ENCODE measurements at places on chromosomes 12 and 14.

- no peak for DNase-seq
Observed at GRCh38 chr14:68911594-68912227, 67.4 kb downstream of the ACTN1 start.

DNA sequence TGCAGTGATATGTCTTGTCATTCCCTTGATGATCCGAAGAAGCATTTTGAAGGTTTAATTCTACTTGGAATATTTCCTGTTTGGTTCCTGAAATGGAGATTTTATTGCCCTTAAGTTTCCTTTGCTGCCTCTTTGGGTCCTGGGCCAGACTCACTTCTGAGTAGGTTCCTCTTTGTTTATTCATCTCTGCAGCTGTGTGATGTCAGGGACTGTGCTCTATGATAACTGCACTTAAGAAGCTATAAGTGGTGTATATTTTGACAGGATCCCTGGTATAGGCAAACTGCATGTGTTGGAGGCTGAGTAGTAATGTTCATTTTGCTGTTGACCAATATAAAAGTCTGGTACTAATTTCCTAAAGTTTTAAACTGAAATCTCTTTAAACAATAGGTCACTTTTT, at the start of gene KLRC4:
KLRC4 (minus strand) TSS at position 366 of the 400 bp plus-strand sequence; CDS start at position 184, 182 bp downstream.
- DNase-seq: no peak

DNA sequence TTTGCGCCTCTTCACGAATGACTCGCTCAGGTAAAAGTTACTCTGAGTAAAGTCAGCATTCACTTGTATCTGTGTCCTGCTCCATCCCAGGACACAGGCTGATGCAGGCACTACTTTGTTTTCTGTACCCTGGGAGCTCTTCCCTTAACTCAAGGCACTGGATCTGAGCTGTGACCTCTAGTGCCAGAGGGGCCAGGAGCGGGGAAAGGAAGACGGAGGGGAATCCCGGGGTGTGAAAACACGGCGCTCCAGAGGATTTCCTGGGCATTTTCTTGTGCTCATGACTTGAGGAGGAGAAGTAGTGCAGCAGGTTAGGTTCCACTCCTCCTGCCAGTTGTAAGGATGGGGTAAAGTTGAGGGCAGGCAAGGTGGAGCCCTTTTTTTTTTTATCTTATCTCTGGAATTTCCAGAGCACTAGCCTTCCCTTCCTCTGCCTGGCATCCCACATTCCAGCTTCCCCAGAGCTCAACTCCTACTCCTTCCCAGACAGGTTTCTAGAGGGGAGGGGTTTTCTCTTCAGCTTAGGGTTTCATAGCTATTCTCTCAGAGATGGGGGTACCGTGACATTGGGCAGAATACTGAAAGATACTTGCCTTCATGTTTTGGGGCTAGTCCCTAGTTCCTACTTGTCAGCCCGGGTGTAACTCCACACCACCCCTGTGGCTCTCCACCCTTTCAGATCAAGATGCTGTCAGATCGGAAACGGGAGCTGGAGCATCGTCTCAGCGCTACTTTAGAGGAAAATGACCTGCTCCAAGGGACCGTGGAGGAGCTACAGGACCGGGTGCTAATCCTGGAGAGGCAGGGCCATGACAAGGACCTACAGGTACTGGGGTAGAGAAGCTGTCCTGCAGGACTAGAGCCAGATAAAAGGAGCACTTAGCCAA, 52.3 kb downstream of the RAB35 start:
- no peak for DNase-seq

GRCh38 chr12:25824734-25825133, 133.7 kb upstream of the RASSF8 start:
- DNase-seq: no peak

GRCh38 chr12:102023343-102023930, 38.4 kb downstream of the WASHC3 start:
- no peak for DNase-seq

GRCh38 chr14:103581954-103582703, 19.4 kb downstream of the COA8 start:
- no peak for DNase-seq

DNA sequence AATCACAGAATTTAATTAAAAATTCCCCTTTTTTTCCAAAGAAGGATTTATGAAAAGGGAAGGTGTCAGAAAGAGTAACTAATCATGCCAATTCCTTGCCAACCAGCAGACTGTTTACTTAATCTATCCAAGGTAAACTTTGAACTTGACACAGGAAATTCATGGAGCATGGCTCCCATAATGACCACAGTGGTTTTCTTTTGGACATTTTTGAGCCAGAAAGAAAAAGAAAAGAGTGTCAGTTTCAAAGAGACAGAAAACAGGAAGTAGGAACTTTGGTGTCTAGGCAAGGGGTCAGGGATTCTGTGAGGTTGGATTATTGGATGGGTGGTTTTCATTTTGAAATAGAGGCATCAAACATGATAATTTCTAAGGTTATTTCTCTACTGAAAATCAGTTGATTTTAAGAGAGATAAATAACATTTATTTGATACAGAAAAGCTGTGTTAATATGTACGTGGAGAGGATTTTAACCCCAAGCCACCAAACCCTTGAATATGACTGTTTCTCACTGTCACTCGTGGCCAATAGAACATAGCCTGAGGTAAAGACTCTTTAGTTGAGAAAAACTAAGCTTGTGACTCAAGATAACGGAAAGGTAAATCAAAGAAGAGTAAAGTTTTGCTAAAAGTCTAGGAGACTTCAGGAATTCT, 196.1 kb downstream of the TTC6 start:
- DNase-seq: no peak

- DNase-seq: no peak
Observed at GRCh38 chr12:119263466-119263865, 71.1 kb upstream of the CCDC60 start.

- no peak for DNase-seq
Observed at GRCh38 chr12:46160981-46161690, 107.7 kb downstream of the SLC38A1 start.

DNA sequence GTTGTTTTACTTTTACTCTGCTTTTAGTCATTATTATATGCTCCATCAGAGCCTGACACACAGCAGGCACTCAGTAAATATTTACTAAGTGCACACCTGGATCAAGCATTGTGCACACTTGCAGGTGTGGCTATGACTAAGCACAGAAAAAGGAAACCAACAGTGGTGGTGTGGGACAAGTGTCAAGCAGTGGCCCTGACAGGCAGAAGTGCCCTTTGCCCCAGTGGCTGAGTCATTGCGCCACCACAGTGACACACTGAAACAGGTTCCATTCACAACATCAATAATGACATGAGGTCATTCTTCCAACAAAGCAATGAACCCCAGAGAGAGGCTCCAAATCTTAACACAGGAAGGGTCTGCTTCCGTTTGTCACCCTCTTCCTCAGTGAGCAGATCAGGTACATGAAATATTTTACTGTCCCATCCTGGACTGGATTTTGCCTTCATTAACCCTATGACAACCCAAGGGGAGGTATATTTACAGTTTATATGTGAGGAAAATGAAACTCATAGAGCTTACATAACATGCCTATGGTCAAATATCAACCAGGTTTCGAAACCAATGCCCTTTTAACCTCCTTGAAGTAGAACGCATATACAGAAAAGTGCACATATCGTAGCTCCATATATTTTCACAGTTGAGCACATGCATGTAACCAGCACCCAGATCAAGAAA, 82.6 kb upstream of the GTF2A1 start:
- peak; percentile 41 for DNase-seq

DNA sequence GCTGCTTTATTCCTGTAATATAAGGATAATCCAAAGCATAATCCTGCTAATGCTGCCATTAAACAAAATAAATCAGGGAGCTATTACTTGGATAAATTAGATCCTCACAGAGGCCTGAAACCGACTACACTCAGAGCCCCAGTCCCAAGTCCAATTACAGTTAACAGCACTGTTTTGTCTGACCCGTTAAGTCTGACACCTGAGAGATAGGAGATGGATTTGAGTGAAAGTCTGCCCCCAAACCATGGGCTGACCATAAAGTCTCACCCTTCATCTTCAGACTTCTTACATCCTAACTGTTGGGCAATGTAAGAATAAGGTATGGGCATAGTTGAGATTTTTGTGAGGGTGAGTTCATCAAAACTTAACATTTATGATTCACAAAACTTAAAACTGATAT, 181.7 kb downstream of the PLCZ1 start:
- DNase-seq: no peak

- no peak for DNase-seq
Observed at GRCh38 chr14:90894241-90894640, 78.0 kb upstream of the TTC7B start.

DNA sequence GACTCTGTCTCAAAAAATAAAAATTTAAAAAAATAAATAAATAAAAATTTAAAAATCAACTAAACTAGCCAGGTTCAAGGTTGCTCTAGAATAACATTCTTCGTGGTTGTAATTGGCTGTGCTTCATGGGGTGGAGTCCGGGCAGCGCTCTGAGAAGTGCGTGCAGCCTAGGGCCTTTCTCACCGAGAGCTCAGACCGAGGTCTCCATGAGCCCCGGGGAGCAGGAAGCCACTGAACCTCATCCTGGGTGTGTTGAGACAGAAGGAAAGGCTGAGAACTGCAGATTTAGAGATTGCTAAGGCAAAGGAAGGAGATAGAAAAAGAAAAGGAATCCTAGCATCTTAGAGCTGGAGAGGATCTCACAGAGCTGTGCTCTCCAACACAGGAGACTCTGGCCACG, 14.7 kb downstream of the P2RX4 start:
- no peak for DNase-seq

DNA sequence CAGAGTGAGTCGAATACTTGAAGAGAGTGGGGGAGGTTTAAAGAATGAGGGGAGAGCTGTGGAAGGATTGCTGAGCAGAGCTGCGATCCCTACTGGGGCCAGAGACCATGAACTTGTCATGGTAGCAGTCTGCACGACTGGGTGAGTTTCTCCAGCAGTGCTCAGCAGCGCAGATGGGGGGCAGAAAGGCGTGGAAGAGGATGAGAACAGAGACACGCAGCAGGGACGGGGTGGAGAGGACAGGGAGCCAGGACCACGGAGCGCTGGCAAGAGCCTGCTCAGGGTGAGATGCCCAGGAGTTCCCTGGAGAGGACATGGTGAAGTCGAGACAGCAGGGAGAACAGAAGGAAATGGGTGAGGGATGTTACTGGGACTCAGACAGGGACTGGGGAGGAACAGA, 2.1 kb upstream of the AQP6 start:
- DNase-seq: no peak

DNA sequence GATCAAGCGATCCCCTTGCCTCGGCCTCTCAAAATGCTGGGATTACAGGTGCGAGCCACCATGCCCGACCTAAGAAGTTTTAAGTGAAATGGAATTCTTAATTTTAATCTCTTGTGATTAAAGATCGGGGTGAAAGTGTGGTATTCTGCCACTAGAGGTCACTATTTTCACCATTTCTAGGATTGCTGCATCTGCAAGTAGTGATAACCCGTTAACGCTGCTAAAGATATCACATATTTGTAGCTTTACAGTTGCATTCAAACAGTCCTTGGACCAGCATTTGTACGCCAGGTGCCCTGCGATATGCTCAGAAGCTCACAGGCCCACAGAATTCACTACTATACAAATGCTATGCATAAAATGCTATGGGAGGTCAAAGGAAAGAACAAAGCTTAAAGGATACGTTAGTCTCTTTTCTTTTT, 19.3 kb downstream of the CCDC62 start:
- no peak for DNase-seq

- no peak for DNase-seq
Observed at GRCh38 chr12:93616584-93617101, 44.2 kb downstream of the SOCS2 start.

DNA sequence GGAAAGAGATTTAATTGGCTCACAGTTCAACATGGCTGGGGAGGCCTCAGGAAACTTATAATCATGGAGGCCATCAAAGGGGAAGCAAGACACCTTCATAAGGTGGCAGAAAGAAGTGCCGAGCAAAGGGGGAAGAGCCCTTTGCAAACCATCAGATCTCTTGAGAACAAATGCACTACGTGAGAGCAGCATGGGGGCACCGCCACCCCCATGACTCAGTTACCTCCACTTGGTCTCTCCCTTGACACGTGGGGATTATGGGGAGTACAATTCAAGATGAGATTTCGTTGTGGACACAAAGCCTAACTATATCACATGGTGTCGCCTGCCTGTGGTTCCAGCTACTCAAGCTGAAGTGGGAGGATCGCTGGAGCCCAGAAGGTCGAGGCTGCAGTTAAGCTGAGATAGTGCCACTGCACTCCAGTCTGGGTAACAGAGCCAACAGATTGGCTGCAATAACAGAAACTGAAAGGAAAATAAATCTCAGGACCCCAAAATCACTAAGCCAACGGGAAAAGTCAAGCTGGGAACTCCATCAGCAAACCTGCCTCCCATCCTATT, 10.0 kb upstream of the CDCA4 start:
- no peak for DNase-seq

DNA sequence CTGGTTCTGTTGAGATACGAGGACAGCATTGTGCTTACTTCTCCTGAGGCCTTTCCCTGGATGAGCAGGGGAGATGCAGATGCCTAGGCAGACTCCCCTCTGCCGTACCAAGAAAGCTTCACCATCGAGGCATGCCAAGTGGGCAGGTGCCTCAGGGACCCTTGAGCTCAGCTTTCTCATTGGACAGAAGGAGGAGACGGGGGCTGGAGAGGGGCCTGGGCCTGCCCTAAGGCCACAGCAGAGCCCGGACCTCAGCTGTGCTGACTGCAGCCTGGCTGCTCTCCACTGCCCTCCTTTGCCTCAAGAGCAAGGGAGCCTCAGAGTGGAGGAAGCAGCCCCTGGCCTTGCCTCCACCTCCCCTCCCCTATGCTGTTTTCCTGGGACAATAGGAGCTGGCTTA, 23.4 kb downstream of the SERPINA1 start:
- DNase-seq: no peak

DNA sequence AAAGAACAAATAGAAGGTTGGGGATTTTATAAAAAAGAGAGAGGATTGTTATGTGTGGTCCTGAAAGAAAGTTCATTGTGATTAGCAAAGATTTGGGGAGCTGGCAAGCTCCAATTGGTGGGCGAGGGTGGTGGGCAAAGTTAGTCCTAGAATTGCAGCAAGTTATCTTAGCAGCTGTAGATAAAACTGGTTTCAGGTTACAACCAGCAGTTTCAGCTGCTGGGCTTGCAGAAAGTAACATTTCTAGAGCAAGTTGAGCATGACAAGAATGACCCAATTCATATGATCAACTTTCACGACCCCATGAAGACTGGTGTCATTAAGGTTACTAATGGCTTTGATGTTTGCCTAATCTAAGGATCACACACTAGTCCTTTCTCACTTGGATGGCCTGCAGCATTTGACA, 177.9 kb upstream of the NUDT4 start:
- no peak for DNase-seq

- no peak for DNase-seq
Observed at GRCh38 chr12:10167599-10167998, 4.3 kb downstream of the OLR1 start.

GRCh38 chr14:77475432-77476115, 17.7 kb downstream of the AHSA1 start:
- DNase-seq: no peak

- DNase-seq: no peak
Observed at GRCh38 chr14:100467939-100468338, 119.3 kb downstream of the BEGAIN start.

DNA sequence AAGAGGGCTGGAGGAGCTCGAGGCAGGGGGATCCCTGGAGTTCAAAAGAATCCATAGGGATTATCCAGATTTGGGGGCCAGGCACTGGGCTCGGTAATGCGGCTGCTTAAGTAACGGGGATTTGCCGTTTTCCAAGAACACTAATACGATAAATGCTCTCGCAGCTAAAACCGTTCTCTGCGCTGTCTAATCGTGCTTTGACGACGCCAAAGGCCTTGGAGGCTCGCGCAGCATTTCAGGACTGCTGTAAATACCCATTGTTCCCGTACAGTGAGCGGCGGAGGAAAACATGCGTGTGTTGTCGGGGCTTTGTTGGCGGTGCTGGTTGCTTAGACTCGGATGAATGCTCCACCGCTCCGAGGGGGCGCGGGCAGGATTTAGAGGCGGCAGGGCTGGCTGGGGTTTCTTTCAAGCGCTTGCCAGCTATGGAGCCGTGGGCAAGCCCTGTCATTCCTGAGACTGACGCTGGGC, 26.2 kb downstream of the DIO3 start:
- no peak for DNase-seq

All from GM12878 (cell line).